ENCODE measurements at places on chromosomes 6 and 20.
A peak's percentile ranks its signal among the peaks of the same experiment; 100 is the strongest.

DNA sequence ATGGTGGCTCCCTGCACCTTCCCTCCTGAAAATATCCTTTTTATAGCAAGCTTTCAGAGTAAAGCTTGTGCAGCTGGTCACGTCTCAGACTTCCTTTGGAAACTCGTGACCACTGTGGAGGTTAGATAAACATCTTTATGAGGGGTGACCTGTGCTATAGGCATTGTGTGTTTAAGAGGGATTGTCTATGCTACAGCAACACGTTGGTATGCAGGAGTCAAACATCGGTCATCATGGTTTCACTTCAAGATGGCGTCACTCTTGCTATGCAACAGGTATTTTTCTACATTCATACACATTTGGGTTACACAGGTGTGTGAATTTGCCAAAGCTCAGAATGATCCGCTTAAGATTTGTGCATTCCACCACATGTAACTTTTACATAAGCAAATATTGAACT is 14.6 kb upstream of the BLCAP start:
- no peak for DNase-seq

GRCh38 chr6:105272786-105273185 is 93.0 kb upstream of the POPDC3 start:
- no peak for DNase-seq

GRCh38 chr6:42507901-42508300 is 55.9 kb upstream of the UBR2 start:
- DNase-seq: no peak

GRCh38 chr6:125640441-125641150 is 108.8 kb upstream of the HEY2 start:
- DNase-seq: no peak

DNA sequence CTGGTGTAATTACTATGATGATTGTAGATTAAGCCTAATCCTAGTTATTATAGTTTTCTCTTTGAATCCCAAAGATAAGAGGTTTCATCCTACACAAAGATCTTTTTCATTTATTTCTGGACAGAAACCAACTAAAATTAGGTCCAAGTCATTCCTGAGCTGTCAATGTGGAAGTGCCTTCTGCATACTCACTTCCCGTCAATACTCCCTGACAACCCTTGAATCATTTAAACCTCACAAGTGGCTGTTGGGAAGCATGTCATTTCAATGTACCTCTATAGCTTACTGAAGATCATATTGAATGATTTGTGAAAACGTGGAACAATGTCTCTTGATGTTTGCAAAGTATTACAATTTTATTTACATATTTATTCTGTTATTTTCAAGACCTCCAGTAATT is 274.1 kb downstream of the HACE1 start:
- DNase-seq: peak; percentile 67

- DNase-seq: no peak
These were observed 10.3 kb upstream of the RNF24 start for GRCh38 chr20:4025679-4026078.

- DNase-seq: no peak
These were observed 344.6 kb upstream of the MARCKS start for GRCh38 chr6:113512576-113512975.

GRCh38 chr20:15359056-15359455 is 1021.6 kb upstream of the FLRT3 start:
- no peak for DNase-seq

DNA sequence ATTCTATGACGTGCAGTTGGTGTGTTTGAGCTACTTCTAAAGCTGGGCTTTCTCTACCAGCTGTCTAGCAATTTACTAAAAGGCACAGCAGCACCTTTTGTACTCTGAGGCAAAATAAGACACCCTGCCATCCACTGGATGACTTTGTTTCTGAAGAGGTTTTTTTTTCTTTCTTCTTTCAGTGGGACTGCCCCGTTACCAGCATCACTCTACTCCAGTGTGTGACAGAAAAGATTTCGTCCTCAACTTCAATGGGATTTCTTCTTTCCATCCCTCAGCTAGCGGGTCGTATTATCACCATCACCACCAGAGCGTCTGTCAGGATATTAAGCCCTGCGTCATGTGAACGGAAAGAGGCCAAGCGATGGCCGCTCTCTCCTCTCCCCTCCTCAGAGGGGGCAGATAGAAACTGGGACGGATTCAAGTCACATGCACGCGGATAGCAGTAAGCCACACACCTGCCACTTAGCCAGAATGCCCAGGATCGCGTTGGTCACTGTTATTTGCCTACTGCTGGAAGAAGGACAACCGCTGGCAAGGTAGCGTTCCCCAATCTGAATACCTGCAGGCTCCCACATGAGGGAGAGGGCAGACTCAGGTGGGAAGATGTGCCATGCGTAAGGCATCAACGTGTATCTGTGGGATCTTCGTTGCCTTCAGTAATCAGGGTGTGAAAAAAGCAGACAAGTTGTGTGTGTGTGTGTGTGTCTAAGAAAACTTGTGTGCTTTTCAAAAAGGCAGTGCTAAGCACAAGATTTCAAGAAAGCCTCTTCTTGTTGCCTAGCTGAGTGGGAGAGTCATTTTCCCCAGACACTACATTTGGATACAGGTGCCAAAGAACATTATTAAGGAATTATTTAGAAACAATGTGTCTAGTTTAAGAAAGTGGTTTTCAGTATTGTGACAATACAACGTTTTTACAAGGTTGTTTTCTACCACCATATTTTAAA is 5.4 kb downstream of the FOXF2 start:
- DNase-seq: no peak

- DNase-seq: no peak
These were observed 97.1 kb downstream of the ZFAND3 start for GRCh38 chr6:37916675-37917074.

DNA sequence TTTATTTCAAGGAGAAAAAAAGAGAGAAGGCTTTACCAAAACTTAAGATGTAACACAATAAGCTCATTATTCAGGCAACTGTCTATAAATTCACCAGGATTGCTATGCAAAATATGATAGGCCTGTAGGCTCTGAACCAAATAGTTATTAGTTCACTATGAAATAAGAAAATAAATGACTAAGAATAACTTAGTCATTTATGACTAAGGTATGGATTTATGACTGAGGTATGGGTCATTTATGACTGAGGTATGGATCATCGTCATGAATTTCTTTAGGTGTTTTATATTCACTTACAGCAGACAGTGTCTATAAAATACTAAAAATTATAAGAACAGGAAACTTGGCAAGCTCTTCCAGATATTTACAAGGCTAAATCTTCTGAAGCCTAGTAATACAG is 52.1 kb upstream of the SNX9 start:
- no peak for DNase-seq

GRCh38 chr6:8930009-8930408 is 494.7 kb upstream of the SLC35B3 start:
- no peak for DNase-seq

DNA sequence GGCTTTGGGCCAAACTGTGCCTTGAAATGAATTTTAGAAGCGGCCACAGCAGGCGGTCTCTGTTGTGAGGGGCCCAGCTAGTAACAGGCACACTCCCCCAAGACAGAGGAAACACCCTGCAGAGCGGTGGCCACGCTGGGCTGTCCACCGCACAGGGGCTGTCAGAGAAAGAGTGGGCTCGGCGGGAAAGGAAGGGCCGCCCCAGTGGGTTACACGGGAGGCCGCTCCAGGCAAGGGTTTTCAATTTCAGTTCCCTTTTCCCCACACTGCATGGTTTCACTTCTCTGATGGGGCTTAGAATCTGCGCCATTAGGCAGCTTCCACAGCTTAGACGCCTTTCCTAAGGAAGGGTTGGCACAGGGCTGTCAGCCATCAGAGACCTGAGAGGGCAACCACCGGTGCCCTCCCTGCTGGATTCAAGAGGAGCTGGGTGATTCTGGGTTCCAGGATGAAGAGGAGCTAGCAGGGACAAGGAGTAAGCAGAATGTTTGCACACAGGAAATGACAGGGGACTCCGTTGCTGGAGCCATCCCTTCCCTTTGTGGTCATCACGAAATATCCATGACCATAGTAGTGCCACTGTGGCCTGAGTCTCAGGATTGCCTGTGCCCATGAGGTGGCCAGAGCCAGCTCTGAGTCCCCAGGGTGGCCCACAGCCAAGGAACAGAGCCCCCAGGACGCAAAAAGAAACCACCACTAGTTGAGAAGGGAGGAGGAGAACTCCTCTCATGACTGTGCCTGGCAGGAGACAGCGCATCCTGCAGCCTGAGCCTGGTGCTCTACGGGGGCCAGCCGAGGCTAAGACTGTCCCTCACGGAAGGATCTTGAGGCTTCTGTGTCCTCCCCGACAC is 282.7 kb downstream of the NRN1 start:
- DNase-seq: no peak

DNA sequence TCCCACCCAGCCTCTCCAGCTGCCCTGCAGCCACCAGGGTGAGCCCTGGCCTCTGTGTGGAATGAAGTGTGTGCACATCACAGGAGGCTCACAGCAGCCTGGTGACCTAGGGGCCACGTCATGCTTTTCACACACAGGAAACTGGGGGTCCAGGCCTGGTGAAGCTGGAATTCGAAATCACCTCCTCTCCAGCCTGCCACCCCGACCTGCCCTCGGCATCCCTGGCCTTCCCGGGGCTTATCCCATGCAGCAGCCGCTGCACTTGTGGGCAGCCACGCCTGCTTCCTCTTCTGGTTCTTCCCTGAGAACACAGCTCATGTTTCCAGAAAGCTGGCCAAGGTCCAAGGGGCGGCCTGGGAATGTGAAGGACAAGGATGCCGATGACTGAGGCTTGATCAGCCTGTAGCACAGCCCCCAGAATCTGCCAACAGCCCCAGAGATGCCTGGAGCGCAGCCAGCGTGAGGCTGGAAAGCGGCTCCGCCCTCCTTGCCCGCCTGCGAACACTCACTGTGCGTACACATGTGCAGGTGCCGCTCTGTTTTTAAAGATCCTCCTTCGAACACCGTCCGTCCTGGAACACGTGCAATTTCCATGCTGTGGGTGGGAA is 4.2 kb upstream of the NTSR1 start:
- peak; percentile 32 for DNase-seq

GRCh38 chr6:82385102-82385501 is 21.5 kb downstream of the TPBG start:
- no peak for DNase-seq

GRCh38 chr6:134822920-134823709 is 126.8 kb downstream of the ALDH8A1 start:
- DNase-seq: peak; percentile 74

GRCh38 chr20:34129518-34130162 is 17.6 kb upstream of the EIF2S2 start:
- DNase-seq: peak; percentile 73

- no peak for DNase-seq
These were observed 4.7 kb downstream of the GTSF1L start for GRCh38 chr20:43722153-43722505.

- DNase-seq: no peak
These were observed 13.5 kb upstream of the TRAM2 start for GRCh38 chr6:52590152-52590891.
